ENCODE measurements at places on chromosomes 5 and 9. TPM values are rescaled to one million over a fixed set of nuclear protein-coding genes. Genes with fewer than 3 reads are reported as not detected.

Gene SLC4A9
- total RNA-seq = not detected

- no peak overlapping the region for H3K27ac ChIP-seq
- peaks cover 11% of the 10 kb centered on the region for H3K4me1 ChIP-seq
- peaks cover 5% of the 10 kb centered on the region for H3K36me3 ChIP-seq
Observed at GRCh38 chr5:173041881-173042762, 14.0 kb upstream of the CREBRF start.

DNA sequence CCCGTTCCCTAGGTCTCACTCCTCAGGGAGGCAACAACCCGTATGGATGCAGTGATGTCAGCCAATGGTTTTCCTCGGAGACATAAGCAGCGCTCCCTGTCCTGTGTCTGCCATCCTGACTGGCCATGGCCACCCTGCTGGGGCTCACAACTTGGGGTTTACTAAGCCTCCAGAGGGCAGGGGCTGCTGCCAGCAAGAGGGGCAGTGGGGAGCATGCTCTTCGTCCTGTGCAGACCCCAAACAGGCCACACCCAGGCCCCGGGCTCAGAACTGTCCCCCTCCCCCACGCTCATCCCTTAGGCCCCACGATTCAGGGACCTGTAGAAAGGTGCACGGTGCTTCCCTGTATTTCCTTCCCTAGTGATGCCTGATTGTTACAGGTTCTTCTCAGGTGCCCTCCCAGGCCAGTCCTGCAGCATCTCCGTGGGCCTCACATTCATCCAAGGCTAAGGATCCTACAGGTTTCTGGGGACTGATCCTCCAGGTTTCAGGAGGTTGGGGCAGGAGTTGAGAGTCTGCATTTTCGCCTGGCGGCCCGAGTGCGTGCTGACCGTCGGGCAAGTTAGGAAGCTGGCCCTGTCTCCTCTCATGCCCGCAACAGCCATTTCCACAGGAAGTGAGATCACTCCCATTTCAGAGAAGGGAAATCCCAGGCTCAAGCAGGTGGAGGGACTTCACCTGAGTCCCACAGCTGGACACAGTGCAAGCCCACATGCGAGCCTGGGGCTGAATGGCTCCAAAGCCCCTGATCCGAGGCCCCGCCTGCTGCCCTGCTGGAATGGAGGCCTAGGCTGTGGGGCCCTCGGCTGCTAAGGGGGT is 217.6 kb downstream of the ROR2 start:
- DNase-seq = no peak
- peaks cover 11% of the 10 kb centered on the region for H3K27me3 ChIP-seq
- H3K27ac ChIP-seq = no peak overlapping the region
- H3K4me3 ChIP-seq = no peak overlapping the region

GRCh38 chr9:34384368-34385165 is 7.9 kb upstream of the MYORG start:
- peaks cover 14% of the 10 kb centered on the region for H3K27me3 ChIP-seq
- no peak overlapping the region for H3K27ac ChIP-seq
- no peak for DNase-seq
- no peaks in the 10 kb centered on the region for H3K36me3 ChIP-seq

GRCh38 chr9:32468740-32469139 is 57.3 kb downstream of the RIGI start:
- H3K27me3 ChIP-seq = no peaks in the 10 kb centered on the region
- peaks cover 6% of the 10 kb centered on the region for H3K4me1 ChIP-seq
- peaks cover 50% of the 10 kb centered on the region for H3K36me3 ChIP-seq
- DNase-seq = no peak

Gene MAST4
- total RNA-seq = 5.4 TPM

DNA sequence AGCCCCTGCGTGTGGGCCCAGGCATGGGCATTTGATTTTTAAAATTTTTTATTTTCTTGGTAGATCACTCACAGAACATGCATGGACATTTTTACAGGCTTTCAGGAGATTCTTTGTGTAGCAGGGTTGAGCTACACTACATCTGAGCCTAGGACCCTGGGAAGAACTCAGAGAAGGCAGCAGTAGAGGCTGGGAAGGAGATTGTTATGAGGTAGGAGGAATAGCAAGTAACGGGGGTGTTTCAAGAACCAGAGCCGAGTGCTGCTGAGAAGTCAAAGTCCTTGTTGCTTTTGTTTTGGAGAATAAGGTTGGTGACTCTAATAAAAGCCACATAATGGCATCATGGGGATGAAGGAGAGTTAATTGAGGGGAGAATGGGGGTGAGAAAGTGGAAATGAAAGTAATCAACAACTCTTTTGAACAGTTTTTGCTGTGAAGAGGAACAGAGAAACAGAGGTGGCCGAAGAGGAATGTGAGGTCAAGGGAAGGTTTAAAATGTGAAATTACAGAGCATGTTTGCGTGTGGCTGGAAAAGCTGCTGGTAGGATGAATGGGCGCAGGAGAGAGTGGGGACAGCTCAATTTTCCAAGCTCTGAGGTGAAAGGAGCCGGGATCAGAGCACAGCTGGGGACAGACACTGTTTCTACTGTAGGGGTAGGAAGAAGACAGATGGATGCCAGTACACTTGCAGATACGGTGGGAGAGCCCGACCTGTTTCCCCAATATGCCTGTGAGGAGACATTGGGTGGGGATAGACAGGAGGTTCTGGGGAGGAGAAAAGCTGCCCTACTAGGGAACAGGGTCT is 4.7 kb upstream of the PDLIM7 start:
- peaks cover 18% of the 10 kb centered on the region for H3K27me3 ChIP-seq
- H3K4me1 ChIP-seq = peaks cover 6% of the 10 kb centered on the region
- no peak for DNase-seq
- no peaks in the 10 kb centered on the region for H3K36me3 ChIP-seq
- H3K27ac ChIP-seq = no peak overlapping the region
- H3K4me3 ChIP-seq = no peak overlapping the region

Gene FBP1
- not detected for total RNA-seq

Gene IPO11
- 52.8 TPM for total RNA-seq

DNA sequence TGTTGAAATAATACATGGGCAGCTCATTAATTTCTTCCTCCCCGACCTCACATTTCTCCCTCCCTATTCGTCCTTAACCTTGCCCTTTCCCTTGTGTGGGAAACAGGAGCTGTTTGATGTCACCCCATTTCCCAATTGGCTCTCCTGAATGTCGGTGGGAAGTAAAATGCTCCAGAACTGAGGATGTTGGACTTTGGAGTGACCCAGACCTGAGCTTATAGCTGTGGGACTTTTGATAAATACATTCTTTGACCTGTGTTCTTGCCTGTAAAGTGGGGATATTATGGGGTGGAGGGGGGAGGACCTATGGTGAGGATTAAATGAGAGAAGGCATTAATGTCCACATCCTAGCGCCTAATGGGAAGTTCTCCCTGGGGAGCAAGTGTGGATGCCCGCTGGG is 91.3 kb downstream of the ZNF618 start:
- H3K4me3 ChIP-seq = no peak overlapping the region
- no peaks in the 10 kb centered on the region for H3K36me3 ChIP-seq
- H3K4me1 ChIP-seq = no peaks in the 10 kb centered on the region
- no peaks in the 10 kb centered on the region for H3K27me3 ChIP-seq
- no peak overlapping the region for H3K27ac ChIP-seq

- DNase-seq = no peak
- no peak overlapping the region for H3K4me3 ChIP-seq
- no peak overlapping the region for H3K27ac ChIP-seq
Observed at GRCh38 chr9:101477736-101478135, 42.2 kb upstream of the ALDOB start.

- no peak overlapping the region for H3K27ac ChIP-seq
- no peaks in the 10 kb centered on the region for H3K36me3 ChIP-seq
- H3K27me3 ChIP-seq = no peaks in the 10 kb centered on the region
- H3K4me1 ChIP-seq = no peaks in the 10 kb centered on the region
- no peak overlapping the region for H3K4me3 ChIP-seq
Observed at GRCh38 chr5:109105631-109106267, 304.0 kb downstream of the PJA2 start.

DNA sequence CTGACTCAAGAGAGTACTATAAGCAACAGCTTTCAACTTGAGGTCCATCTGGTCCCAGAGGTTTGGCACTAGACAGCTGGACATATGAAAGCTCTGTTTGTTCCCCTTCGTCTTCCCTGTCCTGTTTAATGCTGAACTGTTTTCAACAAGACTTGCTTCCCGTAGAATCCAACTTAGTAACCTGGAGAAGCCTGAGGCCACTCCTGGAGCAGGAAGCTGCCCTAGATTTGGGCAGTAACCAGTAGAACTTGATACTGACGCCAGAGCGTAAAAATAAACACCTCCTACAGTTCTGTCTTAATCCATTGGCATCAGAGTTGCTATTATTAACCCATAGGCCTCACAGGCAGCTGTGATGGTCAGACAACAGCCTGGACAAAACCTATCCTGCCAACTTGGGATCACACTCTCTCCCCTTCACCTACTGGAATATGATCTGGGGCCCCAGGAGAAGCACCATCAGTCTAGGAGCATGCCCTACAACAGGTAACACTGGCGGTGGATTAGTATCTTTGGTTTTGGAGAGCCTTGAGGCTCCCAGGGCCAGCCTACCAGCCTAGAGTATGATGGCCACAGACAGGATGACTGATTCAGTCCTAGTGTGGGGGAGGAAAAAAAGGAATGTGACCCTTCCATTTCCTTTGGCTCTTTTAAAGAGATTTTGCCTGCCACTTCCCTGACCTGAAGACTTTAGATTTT is 29.2 kb downstream of the RUSC2 start:
- no peak for DNase-seq
- H3K27me3 ChIP-seq = no peaks in the 10 kb centered on the region
- H3K27ac ChIP-seq = no peak overlapping the region
- no peaks in the 10 kb centered on the region for H3K4me1 ChIP-seq

- peaks cover 11% of the 10 kb centered on the region for H3K4me1 ChIP-seq
- DNase-seq = peak; percentile 10
- peaks cover 57% of the 10 kb centered on the region for H3K27me3 ChIP-seq
- H3K4me3 ChIP-seq = peak within 1 kb of the TSS; percentile 72
Observed at GRCh38 chr5:112419164-112419985, at the start of gene EPB41L4A. EPB41L4A (minus strand) TSS chr5:112419277; CDS start chr5:112419039, 238 bp downstream.

GRCh38 chr5:94218374-94218773 is 400.0 kb downstream of the KIAA0825 start:
- H3K4me1 ChIP-seq = peaks cover 6% of the 10 kb centered on the region
- H3K4me3 ChIP-seq = no peak overlapping the region
- H3K27me3 ChIP-seq = peaks cover 8% of the 10 kb centered on the region
- DNase-seq = no peak
- no peaks in the 10 kb centered on the region for H3K36me3 ChIP-seq

DNA sequence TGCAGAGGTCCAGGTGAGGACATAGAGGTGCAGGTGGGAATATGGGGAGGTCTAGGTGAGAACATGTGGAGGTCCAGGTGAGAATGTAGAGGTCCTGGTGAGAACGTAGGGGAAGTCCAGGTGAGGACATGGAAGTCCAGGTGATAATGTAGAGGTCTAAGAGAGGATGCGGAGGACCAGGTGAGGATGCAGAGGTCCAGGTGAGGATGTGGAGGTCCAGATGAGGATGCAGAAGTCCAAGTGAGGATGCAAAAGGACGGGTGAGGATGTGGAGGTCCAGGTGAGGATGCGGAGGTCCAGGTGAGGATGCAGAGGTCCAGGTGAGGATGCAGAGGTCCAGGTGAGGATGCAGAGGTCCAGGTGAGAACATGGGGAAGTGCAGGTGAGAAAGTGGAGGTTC is 133.8 kb downstream of the MRPL36 start:
- no peaks in the 10 kb centered on the region for H3K36me3 ChIP-seq
- peaks cover 44% of the 10 kb centered on the region for H3K27me3 ChIP-seq
- no peak overlapping the region for H3K27ac ChIP-seq
- no peak for DNase-seq

DNA sequence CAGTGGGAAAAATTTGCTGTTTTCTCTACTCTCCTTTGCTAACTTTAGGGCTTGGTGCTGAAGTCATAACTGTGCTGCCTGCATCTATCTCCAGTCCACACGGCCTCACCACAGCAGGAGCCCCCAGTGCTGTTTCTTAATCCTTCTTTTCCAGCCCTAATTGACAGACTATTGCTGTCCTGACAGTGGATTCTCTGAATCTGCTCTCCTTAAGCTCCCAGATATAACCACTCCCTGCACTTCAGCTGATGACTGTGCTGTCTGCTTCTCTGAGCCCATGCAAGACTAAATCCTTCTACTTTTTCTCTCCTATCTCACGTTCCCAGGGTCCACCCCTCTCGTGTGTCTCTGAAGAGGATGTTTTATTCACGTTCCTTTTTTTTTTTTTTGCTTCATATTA is 19.7 kb upstream of the GRIA1 start:
- no peak overlapping the region for H3K4me3 ChIP-seq
- H3K36me3 ChIP-seq = no peaks in the 10 kb centered on the region
- no peaks in the 10 kb centered on the region for H3K27me3 ChIP-seq
- no peak overlapping the region for H3K27ac ChIP-seq
- no peak for DNase-seq

Gene SH3RF2
- 0.57 TPM for total RNA-seq

Gene SLC45A2
- not detected for total RNA-seq

DNA sequence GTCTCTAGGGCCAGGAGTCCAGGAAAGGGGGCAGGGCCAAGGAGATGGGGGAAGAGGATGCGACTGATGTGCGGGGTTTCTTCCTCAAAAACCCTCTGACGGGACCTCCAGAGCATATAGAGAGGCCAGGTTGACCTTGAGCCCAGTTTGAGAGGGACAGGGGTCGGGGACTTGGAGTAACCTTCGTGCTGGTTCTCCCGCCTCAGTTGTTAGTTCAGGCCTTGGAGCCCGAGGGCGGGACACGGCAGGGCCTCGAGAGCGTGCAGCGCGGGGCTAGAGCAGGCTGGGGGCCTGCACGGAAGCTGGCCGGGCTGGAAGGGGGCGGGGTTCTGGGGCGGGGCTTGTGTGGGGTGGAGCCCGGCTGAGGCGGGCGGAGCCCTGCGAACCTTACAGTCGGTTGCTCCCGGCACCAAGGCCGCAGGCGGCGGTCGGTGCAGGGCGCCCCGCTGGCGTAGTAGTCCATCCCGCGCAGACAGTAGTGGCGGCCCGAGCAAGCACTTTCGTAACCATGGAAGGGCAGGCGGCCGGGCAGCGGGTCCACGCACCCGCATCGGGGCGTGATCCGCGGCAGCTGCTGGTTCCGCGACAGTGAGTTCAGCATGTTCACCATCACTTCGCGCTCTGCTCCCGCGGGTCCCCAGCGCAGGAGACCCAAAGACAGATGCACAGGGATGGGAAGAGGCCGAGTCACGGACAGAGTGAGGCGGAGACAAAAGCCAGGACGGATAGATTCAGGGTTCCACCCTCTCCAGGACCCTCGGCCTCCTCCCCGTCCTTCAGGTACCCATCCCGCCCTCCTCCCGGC is 4.0 kb upstream of the MYORG start:
- H3K27me3 ChIP-seq = peaks cover 11% of the 10 kb centered on the region
- peaks cover 16% of the 10 kb centered on the region for H3K4me1 ChIP-seq
- peak; percentile 75 for DNase-seq
- H3K36me3 ChIP-seq = no peaks in the 10 kb centered on the region
- H3K4me3 ChIP-seq = peak overlapping the region; percentile 67

- DNase-seq = no peak
- peaks cover 7% of the 10 kb centered on the region for H3K27me3 ChIP-seq
- no peaks in the 10 kb centered on the region for H3K36me3 ChIP-seq
- H3K4me1 ChIP-seq = no peaks in the 10 kb centered on the region
- no peak overlapping the region for H3K27ac ChIP-seq
Observed at GRCh38 chr9:130474106-130474505, 29.3 kb downstream of the ASS1 start.

Gene SLC34A1
- not detected for total RNA-seq

Gene RFESD
- total RNA-seq = 0.94 TPM

Gene EDIL3
- total RNA-seq = not detected

GRCh38 chr9:81637276-81637675 is 52.1 kb downstream of the TLE1 start:
- no peak for DNase-seq
- no peak overlapping the region for H3K27ac ChIP-seq
- H3K4me3 ChIP-seq = no peak overlapping the region
- no peaks in the 10 kb centered on the region for H3K4me1 ChIP-seq
- no peaks in the 10 kb centered on the region for H3K27me3 ChIP-seq
- H3K36me3 ChIP-seq = no peaks in the 10 kb centered on the region
